ENCODE measurements at places on chromosomes 1 and 21. TPM values are rescaled to one million over a fixed set of nuclear protein-coding genes. Genes with fewer than 3 reads are reported as not detected.
A peak's percentile ranks its signal among the peaks of the same experiment; 100 is the strongest.

ANKRD34A gene
- total RNA-seq: 0.69 TPM

LAMB3 gene
- total RNA-seq: 8.9 TPM

SH2D1B gene
- total RNA-seq: not detected

FCGR3B gene
- total RNA-seq: not detected

CD1E gene
- 0.34 TPM for total RNA-seq

HSPA6 gene
- 0.13 TPM for total RNA-seq

NUP210L gene
- total RNA-seq: 0.04 TPM

DNA sequence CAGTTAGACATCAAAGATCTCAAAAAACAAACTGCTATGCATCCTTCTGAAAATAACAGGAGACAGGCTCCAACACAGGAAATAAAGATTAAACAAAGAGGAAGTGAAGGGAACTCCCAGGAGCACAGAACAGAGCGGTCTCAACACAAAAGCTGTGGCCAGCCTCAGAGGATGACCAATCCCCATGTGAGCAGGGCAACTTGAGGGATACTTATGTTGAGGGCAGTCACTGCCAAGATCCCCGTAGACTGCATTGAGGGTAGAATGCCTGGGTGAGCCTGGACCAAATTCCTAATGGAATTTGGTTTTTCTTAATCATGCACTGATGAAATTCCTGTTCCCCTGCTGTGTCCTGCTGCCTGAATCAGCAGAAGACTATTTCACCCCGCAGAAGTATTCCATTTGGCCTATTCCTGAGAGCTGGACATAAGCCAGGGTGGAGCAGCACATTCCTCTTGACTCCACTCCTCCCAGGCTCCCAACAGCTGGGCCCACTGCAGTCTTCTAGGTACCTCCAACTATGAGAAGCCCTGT is 49.0 kb downstream of the JAK1 start:
- peaks cover 33% of the 10 kb centered on the region for H3K4me1 ChIP-seq
- no peaks in the 10 kb centered on the region for H3K36me3 ChIP-seq
- DNase-seq: peak; percentile 89

GRCh38 chr1:179237222-179237621 is 7.7 kb upstream of the ABL2 start:
- DNase-seq: no peak
- no peaks in the 10 kb centered on the region for H3K4me1 ChIP-seq
- no peaks in the 10 kb centered on the region for H3K36me3 ChIP-seq

DNA sequence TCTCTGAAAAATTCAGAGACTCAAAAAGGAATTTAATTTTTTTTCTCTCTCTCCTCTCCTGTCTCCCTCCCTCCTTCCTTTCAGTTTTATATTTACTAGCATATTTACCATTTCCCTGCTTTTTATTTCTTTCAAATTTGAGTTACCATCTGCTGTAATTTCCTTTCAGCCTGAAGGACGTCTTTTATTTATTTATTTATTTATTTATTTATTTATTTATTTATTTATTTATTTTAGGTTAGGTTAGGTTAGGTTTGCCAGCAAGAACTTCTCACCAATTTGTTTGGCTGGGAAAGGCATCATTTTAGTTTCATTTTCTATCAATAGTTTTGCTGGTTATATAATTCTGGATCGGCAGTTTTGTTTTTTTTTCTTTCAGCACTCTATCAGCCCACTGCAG is 231.7 kb upstream of the ZRANB2 start:
- H3K4me3 ChIP-seq: no peak overlapping the region
- H3K4me1 ChIP-seq: peaks cover 4% of the 10 kb centered on the region
- H3K36me3 ChIP-seq: no peaks in the 10 kb centered on the region
- no peak overlapping the region for H3K27ac ChIP-seq
- DNase-seq: no peak

DNA sequence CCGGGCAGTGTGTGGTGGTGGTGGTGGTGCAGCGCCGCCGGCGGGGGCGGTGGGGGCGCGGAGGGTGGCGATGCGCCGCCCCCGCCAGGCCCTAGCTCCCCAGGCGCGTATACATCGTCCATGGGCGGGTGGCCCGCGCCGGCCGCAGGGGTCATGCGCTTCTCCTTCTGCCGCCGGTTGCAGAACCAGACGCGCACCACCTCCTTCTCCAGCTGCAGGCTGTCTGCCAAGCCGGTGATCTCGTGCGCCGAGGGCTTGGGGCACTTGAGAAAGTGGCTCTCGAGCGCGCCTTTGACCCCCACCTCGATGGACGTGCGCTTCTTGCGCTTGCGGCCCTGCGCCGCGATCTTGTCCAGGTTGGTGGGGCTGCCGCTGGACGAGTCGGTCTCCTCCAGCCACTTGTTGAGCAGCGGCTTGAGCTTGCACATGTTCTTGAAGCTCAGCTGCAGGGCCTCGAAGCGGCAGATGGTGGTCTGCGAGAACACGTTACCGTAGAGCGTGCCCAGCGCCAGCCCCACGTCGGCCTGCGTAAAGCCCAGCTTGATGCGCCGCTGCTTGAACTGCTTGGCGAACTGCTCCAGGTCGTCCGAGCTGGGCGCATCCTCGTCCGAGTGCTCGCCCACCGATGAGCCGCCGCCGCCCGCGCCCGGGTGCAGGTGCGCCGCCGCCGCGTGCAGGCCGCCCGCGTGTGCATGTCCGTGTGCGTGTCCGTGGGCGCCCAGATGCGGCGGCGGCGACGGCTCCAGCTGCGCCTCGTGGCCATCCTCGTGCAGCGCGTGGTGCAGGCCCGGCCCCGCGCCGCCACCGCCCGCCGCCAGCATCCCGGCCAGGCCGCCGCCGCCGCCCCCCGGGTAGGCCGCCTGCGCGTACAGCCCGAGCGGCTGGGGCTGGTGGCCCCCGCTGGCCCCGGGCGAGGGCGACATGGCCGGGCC is 926 bp downstream of the POU3F1 start:
- no peaks in the 10 kb centered on the region for H3K27me3 ChIP-seq
- peaks cover 5% of the 10 kb centered on the region for H3K4me1 ChIP-seq
- H3K36me3 ChIP-seq: no peaks in the 10 kb centered on the region
- DNase-seq: no peak

DNA sequence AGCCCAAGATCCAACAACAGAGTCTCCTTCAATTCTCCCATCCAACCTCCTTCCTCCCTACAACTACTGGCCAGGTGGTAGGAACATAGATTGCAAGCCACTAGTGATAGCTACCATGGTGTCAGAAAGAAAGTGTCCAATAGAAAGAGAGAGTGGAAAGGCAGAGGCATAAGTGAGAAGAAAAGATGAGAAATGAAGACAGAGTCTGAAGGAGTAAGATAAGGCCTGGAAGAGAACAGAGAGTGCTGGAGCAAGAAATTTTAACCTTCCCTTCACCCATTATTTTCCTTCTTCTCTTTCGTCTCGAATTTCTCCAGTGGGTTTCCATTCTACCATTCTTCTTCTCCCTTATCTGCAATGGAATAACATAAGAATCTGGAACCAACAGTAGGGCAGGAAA is 57.9 kb downstream of the CDC42BPA start:
- H3K27ac ChIP-seq: no peak overlapping the region
- no peak for DNase-seq
- H3K4me3 ChIP-seq: no peak overlapping the region
- H3K36me3 ChIP-seq: no peaks in the 10 kb centered on the region

DNA sequence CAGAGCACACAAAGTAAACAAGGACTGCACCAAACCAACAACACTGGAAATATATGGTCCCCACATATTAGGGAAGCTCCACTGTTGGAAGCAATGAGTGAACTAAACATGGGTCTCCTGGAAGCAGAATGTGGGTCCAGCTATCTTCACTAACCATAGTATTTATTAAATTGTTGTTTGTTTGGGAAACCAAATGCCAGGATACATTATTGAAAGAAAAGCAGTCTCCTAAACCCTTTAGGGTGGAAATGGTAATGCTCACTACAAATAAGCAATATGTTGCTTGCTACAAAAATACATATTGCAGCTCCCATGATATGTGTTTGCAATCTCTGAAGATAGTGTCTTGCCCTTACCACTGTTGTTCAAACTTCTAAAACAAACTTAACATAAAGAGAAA is 2.2 kb downstream of the NEGR1 start:
- H3K27ac ChIP-seq: no peak overlapping the region
- H3K4me3 ChIP-seq: no peak overlapping the region
- no peak for DNase-seq
- no peaks in the 10 kb centered on the region for H3K27me3 ChIP-seq
- no peaks in the 10 kb centered on the region for H3K4me1 ChIP-seq
- H3K36me3 ChIP-seq: no peaks in the 10 kb centered on the region

GRCh38 chr1:9728451-9729295 is 77.1 kb downstream of the PIK3CD start:
- H3K36me3 ChIP-seq: peaks cover 38% of the 10 kb centered on the region
- no peaks in the 10 kb centered on the region for H3K4me1 ChIP-seq
- no peaks in the 10 kb centered on the region for H3K27me3 ChIP-seq
- H3K27ac ChIP-seq: no peak overlapping the region
- DNase-seq: no peak

- 0 out of 2 replicates have a peak, but pooled peaks cover 5% of the 10 kb centered on the region for H3K27me3 ChIP-seq
- H3K36me3 ChIP-seq: no peaks in the 10 kb centered on the region
- DNase-seq: no peak
- H3K4me1 ChIP-seq: no peaks in the 10 kb centered on the region
Observed at GRCh38 chr1:241355311-241356010, 1.5 kb downstream of the RGS7 start.

GRCh38 chr21:33751120-33751519 is 108.8 kb downstream of the ITSN1 start:
- H3K4me1 ChIP-seq: peaks cover 7% of the 10 kb centered on the region
- no peak for DNase-seq
- H3K36me3 ChIP-seq: peaks cover 15% of the 10 kb centered on the region
- H3K27me3 ChIP-seq: no peaks in the 10 kb centered on the region

- H3K27me3 ChIP-seq: no peaks in the 10 kb centered on the region
- H3K27ac ChIP-seq: no peak overlapping the region
- no peak overlapping the region for H3K4me3 ChIP-seq
- H3K36me3 ChIP-seq: no peaks in the 10 kb centered on the region
Observed at GRCh38 chr1:67110352-67110751, 24.4 kb downstream of the C1orf141 start.

- H3K27me3 ChIP-seq: no peaks in the 10 kb centered on the region
- no peaks in the 10 kb centered on the region for H3K4me1 ChIP-seq
- no peak for DNase-seq
- H3K4me3 ChIP-seq: no peak overlapping the region
- no peaks in the 10 kb centered on the region for H3K36me3 ChIP-seq
- H3K27ac ChIP-seq: no peak overlapping the region
Observed at GRCh38 chr21:38367646-38368045, 110.9 kb downstream of the KCNJ15 start.

GRCh38 chr1:30120245-30121000 is 603.0 kb downstream of the MATN1 start:
- no peak overlapping the region for H3K4me3 ChIP-seq
- no peak overlapping the region for H3K27ac ChIP-seq
- DNase-seq: no peak
- no peaks in the 10 kb centered on the region for H3K4me1 ChIP-seq
- no peaks in the 10 kb centered on the region for H3K36me3 ChIP-seq

DNA sequence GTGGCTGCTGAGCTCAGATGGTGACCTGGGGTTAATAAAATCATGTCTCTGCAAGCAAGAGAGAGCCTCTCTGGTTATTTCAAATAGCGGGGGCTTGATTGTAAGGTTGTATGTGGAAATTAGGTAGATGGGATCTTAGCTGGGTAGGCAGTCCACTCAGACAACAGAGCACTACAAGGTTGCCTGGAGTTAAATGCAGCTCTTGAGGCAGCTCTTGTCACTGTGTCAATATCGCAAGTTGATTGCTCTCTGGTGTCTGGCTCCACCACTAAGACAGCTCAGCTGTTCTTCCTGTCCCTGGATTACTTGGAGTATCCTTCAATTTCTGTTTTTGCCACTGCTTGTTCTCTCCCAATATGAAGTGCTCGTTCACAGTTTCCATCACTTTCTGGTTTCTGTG is 93.8 kb downstream of the C21orf91 start:
- no peak overlapping the region for H3K4me3 ChIP-seq
- H3K4me1 ChIP-seq: no peaks in the 10 kb centered on the region
- no peaks in the 10 kb centered on the region for H3K36me3 ChIP-seq

DNA sequence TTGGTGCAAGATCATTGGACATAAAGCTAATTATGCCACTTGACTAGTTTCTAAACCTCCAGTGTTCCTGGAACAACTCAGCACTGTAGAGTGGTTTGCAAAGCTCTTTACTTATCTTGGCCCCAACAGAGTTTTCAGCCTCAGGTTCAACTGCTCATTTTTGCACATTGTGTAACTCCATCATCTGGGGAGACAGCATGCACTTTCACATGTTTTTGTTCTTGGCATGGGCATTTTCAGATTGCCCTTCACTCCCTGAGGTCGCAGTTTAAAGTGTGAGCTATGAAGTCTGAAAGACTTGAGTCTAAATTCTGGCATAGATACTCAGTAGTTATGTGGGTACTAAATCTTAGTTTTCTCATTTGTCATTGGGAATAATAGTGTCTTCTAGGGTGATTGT is 5.1 kb downstream of the USP16 start:
- H3K36me3 ChIP-seq: peaks cover 51% of the 10 kb centered on the region
- peaks cover 7% of the 10 kb centered on the region for H3K4me1 ChIP-seq
- H3K4me3 ChIP-seq: no peak overlapping the region

DNA sequence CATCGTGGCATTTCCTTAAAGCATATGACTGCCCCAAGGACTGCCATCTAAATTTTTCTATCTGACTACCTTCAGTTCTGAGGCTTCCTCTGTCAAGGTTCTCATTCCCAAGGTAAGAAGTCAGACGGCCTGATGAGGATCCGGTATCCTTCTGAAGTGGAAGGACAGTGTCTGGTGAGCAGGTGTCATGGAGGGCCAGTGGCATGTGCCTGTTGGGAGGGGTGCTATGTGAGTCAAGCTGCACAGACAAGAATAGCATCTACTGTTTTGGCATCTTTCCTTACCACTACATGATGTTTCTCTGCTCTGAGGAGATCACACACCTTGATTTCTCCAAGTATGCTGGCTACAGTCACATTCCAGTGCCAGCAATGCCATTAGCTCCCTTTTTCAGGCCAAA is 99.6 kb upstream of the RGS1 start:
- DNase-seq: no peak
- H3K27me3 ChIP-seq: no peaks in the 10 kb centered on the region
- no peak overlapping the region for H3K4me3 ChIP-seq
- no peaks in the 10 kb centered on the region for H3K36me3 ChIP-seq

DNA sequence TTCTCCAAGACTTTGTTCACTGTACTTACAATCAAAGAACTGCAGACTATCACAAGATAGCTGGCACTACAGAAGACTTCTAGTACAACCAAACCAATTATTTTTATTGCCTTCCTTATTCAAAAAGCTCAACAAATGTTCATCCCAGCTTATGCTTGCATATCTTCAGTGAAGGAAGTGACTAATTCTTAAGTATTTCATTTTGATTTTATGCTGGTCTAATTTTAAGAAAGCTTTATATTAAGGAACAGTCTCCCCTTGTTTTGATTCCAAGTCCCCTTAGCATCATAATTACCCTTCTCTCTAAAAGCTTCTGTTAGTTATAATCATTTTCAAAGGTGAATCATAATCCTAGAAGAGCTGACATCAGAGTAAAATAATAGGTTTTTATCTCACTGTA is 132.9 kb downstream of the LRRIQ3 start:
- DNase-seq: no peak
- H3K27me3 ChIP-seq: peaks cover 3% of the 10 kb centered on the region
- no peak overlapping the region for H3K4me3 ChIP-seq
- H3K36me3 ChIP-seq: no peaks in the 10 kb centered on the region

DNA sequence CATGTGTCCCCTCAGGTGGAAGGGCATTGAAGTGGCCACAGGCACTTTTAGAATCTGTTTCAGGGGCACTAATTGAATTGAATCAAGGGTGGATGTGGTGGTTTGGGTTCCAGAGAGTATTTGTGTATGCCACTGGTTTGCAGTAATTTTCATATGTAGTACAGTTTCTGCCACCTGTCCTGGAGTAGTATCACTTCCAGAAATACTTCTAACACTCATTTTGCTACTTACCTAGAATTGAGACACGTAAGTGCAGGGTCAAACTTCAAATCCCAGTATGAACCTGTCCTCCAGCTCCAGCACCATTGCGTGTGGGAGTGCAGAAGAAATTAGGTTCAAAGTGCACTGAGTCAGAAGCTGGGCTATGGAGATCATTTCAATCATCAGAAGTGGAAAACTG is 26.8 kb downstream of the RSPH1 start:
- H3K4me1 ChIP-seq: peaks cover 16% of the 10 kb centered on the region
- H3K27ac ChIP-seq: no peak overlapping the region
- H3K36me3 ChIP-seq: no peaks in the 10 kb centered on the region
